ENCODE measurements at places on chromosomes 6 and 20.

DNA sequence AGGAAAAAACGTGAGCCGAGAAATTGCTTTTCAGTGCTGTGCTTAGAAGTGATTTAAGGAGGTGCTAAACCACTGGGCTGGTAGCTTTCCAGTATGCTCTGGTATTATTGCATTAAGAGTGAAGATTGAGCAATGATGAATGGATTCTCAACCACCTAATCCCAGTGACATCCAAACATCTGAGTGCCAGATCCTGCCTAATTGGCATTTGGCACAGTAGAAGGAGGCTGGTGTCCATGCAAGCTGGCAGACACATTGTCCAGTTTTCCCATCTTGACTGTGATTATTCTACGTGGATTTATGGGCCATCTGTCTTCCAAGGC lies 398.0 kb upstream of the PLCB4 start:
- no peak for DNase-seq

- no peak for DNase-seq
Measured at GRCh38 chr6:29528300-29528931, 31.1 kb downstream of the UBD start.

GRCh38 chr6:52543729-52544601 lies 32.9 kb downstream of the TRAM2 start:
- no peak for DNase-seq

DNA sequence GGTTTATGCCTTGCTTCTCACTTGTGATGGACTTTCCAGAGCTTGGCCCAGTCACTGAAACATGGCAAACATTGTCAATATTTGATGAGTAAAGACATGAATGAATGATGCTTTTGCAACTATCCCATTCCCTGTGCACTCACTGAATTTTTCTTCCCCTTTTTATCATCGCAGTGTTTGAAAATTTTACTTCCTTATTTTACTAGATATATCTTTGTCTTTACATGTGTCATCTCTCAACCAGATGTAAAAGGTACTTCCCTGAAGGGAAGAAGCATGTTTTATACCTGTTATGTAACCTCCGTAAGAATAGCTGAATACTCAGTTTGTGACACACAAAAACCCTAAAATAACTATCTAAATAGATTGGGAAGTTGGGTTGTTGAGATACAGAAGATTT lies 544.7 kb upstream of the FLRT3 start:
- no peak for DNase-seq

GRCh38 chr6:99614430-99615186 lies 8.0 kb downstream of the PRDM13 start:
- DNase-seq: no peak

DNA sequence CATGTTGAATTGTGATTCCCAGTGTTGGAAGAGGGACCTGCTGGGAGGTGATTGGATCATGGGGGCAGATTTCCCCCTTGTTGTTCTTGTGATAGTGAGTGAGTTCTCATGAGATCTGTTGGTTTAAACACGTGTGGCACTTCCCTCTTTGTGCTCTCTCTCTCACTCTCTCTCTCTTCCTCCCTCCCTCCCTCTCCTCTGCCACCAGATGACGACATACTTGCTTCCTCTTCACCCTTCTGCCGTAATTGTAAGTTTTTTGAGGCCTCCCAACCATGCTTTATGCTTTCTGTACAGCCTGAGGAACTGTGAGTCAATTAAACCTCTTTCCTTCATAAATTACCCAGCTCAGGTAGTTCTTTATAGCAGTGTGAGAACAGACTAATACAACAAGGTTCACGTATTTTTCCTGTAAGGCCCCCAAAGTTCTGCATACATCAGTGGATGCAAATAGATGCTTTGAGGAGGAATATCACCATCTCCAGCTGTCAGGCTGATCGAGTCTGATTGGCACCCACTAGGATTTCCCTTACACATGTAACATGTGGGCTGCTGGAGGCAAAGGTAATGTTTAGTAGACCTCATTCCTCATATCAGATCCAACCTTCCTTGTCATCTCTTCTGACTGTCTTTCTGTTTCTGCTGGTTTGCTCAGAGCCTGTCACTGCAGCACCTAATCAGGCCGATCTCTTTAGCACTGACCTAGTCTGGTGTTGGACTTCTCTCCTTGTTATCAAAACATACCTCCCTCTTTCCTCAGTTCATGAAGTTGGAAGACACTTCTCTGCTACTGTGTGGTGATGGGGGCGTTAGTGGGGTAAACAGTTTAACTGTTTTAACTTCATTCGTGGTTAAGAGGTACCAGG lies 54.3 kb upstream of the BACH2 start:
- DNase-seq: peak; percentile 8

- DNase-seq: no peak
Measured at GRCh38 chr6:34671367-34671766, 25.2 kb downstream of the ILRUN start.

GRCh38 chr6:157755746-157756411 lies 67.2 kb upstream of the SNX9 start:
- DNase-seq: no peak

DNA sequence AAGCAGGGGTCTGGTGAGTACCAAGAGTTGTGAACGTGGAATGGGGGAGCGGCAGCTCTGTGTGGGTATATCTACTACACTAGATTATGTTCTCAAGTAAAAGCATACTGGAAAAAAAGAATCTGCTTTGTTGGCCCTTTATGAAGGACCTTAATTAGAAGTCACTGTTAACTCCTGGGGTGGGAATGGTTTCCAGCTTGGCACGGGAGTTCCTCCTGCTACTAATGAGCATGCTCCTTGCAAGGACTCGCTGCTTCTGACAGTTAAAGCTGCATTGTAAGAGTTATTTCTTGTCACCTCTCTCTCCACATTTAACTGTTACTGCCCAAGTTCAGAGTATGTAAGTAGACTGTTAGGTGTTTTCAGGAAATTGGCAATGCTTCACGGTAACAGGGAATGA lies 292.7 kb downstream of the ZFAND3 start:
- no peak for DNase-seq

GRCh38 chr20:58995461-58996225 lies 11.4 kb downstream of the CTSZ start:
- DNase-seq: no peak
